Thoracic aorta (tissue), 2 donors: ENCODE measurements at places on chromosomes 1 and 21. TPM values are rescaled to one million over a fixed set of nuclear protein-coding genes. Genes with fewer than 3 reads are reported as not detected.

DNA sequence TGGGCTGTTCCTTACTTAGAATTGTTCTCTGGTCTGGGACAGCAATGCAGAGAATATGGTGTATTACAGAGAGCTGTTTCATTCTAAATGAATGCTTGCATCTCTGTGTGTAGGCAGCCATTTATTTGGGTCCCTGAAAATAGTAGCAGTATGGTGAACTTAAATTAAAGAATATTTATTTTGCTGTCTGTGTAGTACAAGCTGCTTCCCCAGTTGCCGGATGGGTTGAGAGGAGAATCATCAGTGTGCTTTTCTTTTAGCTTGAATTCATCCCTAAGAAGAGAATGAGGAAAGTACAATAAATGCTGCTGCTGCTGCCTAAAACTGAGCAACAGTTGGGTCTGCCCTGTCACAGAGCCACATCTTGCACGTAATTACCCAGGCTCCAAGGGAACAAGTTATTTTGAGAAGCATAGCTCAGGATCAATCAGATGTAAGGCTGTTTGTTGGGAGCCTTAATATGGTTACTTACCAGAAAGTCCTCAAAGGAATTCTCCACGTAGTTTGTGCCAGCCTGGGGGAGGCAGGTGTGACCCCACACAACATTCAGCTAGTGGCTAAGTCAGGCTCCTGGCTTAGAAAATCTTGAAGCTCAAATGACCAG, 16.6 kb downstream of the ACTN2 start:
- DNase-seq, result no peak

Gene CA6
- not detected for total RNA-seq

GRCh38 chr1:87765681-87766070, 437.0 kb downstream of the LMO4 start:
- no peak for DNase-seq

DNA sequence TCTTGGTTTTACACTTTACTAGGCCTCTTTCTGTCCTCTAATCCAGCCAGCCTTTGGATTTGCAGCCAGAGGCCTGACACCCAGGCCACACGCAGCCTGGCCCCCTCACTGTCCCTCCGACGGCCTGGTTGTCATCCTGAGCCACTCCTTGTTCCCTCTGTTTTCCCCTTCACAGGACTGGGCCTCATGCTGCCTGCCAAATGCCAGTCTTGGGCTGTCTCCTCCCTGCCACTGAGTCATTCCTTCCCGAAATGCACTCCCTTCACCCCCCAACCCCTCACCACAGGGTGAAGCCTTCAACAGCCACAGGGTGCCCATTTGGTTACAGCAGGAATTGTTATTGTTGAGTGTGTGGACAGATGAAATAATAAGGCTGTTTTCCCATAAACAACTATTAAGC, 21.3 kb downstream of the ACOT11 start:
- no peak for DNase-seq

Gene ZNF644
- 48.7 TPM for total RNA-seq

DNA sequence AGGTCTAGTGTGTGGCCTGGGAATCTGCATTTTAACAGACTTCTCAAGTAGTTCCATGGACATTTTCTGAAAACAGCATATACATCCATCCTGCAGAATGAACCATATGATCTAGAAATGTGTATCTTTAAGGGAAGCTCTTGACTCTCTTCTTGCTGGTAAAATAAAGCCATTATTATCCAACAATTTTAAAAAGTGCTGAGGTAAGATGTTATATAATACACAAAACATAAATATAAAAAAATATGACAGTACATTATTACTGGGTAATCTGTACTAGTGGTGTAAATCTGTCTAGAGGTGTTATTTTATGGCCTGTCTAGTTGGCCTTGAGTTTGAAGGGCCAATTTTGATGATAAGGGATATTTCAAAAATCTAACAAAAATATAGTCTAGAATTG, 201.2 kb downstream of the HMCN1 start:
- no peak for DNase-seq
